Activated CD8-positive, alpha-beta memory T cell treated with anti-CD3 and anti-CD28 coated beads for 1 hour (primary cell): ENCODE measurements at places on chromosomes 4 and X.

DNA sequence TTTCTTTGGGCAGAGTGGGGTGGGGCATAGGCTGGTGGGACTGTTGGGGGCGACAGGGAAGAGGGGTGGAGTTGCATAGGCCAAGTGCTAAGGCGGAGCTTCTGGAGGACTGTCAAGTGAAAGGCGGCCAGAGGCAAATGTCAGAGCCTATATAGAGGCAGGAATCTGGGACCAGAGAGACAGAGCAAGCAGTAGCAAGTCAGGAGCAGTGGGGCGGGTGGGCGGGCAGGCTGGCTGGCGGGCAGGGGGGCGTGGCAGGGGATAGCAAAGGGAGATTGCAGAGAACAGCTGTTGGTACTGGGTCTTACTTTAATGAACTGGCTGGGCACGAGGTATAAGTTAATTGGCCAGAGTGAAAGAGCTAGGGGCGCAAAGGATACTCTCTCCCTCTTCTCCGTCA, 89.8 kb downstream of the RTL9 start:
- no peak for DNase-seq

DNA sequence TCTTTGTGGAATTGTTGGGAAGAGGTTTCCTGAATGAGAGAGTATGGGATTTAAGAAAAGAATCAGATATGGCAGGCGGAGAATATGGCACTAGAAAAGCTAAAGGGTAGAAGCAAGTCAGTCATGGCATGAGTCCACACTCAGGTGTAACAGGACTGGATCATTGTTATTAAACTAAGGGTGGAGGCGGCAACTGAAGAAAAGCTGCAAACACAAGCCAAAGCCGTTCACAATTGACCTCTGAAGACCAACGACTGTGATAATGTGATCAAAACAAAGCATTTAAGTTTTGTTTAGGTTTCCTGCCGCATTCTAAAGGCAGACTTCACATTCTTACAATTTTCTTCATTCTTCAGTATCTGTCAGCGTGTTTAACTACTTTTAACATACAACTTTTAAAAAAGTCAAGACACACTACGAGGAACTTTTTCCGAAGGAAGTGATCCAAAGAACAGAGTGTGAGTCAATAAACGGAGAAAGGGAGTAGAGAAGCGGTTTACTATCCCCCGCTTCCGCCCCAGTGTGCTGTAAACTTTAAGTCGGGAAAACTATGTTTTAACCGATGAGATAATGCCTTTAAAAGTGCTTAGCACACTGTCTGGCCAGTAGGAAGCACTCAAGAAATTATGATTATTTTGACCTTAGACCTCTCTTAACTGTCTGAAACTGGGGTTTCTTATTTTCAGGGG, 909 bp upstream of the SLAIN2 start:
- no peak for DNase-seq

DNA sequence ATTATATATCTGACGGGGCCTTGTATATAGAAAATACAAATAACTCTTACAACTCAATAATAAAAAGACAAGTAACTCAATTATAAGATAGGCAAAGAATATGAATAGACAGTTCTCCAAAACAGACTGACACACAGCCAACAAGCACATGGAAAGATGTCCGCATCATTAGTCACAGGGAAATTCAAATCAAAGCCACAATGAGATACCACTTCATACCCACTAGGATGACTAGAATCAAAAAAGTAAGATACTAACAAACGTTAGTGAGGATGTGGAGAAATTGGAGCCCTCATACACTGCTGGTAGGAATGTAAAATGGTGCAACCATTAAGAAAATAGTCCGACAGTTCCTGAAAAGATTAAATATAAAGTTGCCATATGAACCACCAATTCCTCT, 115.7 kb downstream of the RCHY1 start:
- DNase-seq: no peak

DNA sequence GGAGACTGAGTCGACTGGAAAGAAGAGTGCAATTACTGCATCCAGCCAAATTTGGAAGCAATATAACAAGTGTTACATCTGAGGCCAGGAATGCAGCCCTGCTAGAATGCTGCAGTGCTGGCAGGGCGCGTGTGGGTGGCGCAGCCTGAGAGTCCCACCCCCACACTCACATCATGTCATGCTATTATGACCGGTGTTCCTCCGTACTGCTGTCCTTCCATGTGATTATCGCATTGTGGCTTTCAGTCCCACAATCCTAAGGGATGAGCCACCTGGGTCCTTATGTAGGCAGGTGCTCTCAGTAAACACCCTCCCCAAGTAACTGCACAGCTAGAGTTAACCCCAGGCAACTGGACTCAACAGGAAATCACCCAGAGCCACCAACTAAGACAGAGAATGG, 122.6 kb upstream of the CPEB2 start:
- no peak for DNase-seq

GRCh38 chr4:181376058-181376457, 867.1 kb upstream of the TENM3 start:
- no peak for DNase-seq

GRCh38 chr4:94359221-94359620, 16.6 kb upstream of the HPGDS start:
- no peak for DNase-seq
